ENCODE measurements at places on chromosomes 7 and 10.

GRCh38 chr7:29496355-29497020, 67.1 kb upstream of the PRR15 start:
- no peak for DNase-seq

DNA sequence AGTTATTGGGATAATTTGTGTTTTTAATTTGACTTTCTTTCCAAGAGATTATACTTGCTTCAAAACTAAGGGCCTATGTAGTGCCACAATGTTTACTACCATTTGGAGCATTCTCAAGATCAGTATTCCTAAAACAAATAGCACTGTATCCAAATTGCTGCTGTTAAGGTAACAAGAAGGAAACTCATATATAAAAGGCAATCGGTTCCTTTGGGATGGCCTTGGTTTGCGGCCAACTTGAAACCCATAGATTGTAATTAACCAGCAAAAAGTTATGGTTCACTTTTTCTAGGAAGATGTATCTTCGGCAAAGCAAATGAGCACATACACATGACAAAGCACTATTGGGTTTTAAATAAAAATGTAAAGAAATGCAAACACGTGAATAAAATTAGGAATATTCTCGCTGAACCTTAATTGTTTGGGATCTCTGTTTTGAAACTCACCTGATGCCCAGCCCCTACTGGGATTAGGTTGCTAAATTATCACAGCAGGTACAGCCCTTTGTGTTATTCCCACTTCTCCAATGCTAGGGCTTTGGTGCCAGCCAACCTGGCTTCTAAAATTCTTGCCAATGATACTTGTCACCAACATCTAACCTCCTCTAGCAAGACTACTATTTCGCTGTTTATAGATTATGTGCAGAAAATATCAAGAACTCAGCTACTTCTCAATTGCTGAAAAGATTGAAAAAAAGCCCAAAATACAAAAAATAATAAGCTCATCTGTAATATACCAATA, 16.0 kb downstream of the CDNF start:
- no peak for DNase-seq

DNA sequence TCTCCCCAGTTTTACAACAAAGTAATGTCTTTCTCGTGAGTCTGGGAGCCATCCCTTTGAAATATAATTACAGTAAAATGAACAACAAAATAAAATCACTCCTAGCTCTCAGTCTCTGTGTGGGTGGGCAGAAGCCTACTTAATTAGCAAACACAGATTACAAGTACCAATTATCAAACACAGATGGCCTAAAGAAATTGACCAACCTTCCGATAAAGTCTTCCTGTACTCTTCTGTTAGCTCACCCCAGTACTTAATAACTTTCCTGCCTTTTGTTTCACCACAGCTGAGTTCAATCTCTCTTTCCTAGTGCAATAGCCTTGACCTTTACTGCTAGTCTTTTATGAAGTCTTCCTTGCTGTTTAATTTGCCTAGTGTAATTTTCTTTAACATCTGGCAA, 719.2 kb upstream of the MBL2 start:
- no peak for DNase-seq

GRCh38 chr7:46764100-46764936, 817.6 kb downstream of the TNS3 start:
- no peak for DNase-seq

GRCh38 chr7:140688341-140688740, 8.2 kb upstream of the NDUFB2 start:
- no peak for DNase-seq
